ENCODE measurements at places on chromosomes 4 and X.

GRCh38 chr4:3442959-3443749 is 1.4 kb downstream of the HGFAC start:
- no peak for DNase-seq

- DNase-seq = peak; percentile 65
Measured at GRCh38 chrX:39772057-39772832, 325.5 kb downstream of the BCOR start.

- DNase-seq = peak; percentile 47
Measured at GRCh38 chr4:38368613-38369012, 295.4 kb upstream of the KLF3 start.

DNA sequence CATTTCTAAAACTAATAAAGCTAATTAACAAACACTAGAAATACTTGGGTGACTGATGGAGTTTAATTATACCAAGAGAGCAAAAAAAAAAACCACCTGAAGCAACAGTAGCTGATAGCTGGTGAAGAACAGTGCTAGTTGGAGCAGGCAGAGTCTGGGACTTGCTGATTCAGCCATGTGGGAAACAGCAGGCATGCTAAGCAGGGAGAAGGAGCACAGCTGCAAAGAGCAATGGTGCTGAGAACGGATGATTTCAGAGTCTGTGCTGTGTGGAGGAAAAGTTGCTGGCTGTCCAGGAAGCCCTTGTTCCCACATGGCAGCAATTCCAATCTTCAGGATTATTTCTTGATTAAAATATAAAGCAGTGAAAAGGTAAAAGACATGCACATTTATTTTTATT is 68.8 kb downstream of the NPY1R start:
- no peak for DNase-seq
